RPMI7951 (cell line): ENCODE measurements at places on chromosomes 2 and 18. TPM values are rescaled to one million over a fixed set of nuclear protein-coding genes. Genes with fewer than 3 reads are reported as not detected.

CDK15 gene
- 59.0 and 67.0 TPM in 2 replicates for total RNA-seq

CCDC138 gene
- 16.0 and 20.4 TPM in 2 replicates for total RNA-seq

IMPA2 gene
- total RNA-seq, result 10.0 and 10.2 TPM in 2 replicates

DNA sequence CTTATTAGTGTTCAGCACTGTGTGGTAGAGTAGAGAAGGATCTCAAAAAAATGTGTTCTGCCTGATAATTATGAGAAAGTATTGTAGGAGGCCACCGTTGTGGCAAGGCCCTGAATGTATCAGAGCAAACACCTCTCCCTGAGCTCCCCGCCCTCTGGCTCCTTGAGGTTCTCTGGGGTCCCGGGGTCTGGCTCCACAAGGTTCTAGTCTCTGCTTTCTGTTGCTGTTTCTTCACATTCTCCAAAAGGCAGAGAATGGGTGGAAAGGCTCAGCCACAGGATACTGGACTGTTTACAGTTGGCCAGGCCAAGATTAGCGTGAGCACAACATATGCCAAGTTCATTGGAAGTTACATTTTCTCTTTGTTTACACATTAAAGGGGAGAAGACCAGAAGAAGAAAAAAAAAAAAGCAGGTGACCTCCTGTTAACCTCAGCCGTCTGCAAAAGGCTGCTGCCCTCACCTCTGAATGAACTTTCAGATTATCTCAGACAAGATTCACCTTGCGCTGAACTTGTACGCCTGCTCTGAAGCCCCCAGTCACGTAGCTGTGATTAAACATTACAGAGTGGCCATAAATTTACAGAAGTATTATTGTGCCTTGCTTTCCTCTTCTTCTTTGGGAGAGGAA, 56.6 kb upstream of the CYP26B1 start:
- DNase-seq, result no peak

DNA sequence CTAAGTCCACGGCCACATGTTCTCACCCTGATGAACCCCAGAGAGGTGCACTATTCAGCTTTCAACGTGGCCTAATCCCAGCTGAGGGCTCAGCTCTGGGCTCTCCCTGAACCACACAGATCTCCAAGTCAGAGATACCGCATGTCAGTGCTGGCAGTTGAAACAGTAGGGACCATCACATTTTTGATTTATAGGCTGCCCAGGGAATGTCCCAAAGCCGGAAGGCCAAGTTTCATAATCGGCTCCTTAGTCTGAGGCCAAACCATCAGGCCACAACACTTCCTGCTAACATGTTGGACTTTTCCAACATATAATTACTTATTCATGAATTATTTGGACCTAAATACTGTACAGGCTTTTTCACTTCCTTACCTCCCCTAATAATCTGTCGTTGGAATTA, 91.9 kb upstream of the KLHL29 start:
- DNase-seq, result peak; percentile 62

DNA sequence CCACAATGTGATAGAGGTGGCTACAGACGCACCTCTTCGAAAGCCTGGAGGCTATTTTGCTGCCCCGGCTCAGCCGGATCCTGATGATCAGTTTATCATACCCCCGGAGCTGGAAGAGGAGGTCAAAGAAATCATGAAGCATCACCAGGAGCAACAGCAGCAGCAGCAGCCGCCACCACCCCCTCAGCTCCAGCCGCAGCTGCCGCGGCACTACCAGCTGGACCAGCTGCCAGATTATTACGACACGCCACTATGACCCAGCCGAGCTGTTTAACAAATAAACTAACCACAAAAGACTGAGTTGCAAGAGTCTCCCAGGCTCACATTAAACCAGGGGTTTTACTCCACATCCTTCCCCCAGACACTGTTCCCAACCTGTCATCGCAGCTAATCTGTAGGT, 263.8 kb downstream of the PHLPP1 start:
- DNase-seq, result peak; percentile 82

DNA sequence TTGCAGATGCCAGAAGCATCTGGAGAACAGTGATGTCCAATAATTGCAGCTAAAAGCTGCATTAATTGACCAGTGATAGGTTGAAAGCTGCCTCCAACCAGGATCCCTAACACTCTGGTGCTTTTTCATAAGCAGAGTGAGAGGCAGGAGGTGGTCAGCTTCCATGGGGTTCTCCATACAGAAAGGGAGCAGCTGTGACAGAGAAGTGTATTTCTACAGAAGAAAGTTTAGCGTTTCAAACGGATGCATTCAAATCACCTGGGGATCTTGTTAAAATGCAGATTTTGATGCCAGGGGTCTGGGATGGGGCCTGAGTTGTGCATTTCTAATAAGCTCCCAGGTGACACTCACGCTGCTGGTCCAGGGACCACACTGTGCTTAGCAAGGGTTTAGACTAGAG, 216.5 kb upstream of the NRP2 start:
- no peak for DNase-seq

GRCh38 chr2:240269380-240269779, 128.9 kb upstream of the OTOS start:
- no peak for DNase-seq

- DNase-seq, result no peak
Observed at GRCh38 chr2:225600444-225600843, 200.9 kb downstream of the NYAP2 start.

DNA sequence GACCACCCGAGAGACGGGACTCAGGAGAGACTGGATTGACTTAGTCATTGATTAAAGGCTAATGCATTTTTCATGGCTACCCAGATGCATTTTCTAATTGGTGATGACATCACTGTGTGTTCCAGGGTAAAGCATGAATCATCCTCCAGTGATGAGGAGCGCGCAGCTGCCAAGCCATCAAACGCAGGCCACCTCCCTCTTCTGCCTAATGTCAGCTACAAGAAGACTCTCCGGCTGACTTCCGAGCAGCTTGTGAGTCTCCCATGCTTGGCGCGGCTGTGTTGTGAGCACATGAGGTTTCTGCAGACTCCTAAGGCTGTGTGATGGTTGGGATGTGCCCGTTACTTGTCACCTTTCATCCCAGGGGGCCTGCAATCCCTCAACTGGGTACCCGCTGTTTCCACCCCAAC, 56.4 kb downstream of the LPIN1 start:
- peak; percentile 81 for DNase-seq

DNA sequence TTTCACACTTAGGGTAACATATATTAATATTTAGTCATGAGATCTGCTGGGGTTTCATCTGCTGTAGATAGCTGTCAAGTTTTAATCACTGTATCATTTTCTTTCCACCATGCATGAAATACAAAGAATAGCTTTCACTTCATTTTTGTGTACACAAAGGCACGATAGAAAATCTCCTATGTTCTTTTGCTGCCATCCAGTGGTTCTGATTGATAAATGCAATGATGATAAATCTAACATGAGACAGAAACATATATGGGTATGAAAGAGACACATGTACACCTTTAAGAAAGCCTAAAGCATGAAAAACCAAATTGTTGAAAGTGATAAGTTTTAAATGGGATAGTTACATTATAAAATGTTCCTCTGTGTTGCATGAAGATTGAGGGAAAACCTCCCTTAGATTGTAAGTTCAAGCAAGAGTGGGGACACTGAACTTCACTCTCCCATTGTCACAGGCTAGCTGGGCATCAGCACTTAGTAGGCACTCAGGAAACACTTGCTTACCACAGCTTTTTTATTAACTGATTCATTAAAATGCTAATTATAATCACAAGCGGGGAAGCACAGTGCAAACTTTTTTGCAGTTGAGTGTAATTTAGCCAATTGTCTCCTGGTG, 31.2 kb downstream of the C1D start:
- peak; percentile 72 for DNase-seq
